ENCODE measurements at places on chromosomes 16 and 17.

- DNase-seq, result no peak
Measured at GRCh38 chr16:82510789-82511305, 115.9 kb upstream of the CDH13 start.

DNA sequence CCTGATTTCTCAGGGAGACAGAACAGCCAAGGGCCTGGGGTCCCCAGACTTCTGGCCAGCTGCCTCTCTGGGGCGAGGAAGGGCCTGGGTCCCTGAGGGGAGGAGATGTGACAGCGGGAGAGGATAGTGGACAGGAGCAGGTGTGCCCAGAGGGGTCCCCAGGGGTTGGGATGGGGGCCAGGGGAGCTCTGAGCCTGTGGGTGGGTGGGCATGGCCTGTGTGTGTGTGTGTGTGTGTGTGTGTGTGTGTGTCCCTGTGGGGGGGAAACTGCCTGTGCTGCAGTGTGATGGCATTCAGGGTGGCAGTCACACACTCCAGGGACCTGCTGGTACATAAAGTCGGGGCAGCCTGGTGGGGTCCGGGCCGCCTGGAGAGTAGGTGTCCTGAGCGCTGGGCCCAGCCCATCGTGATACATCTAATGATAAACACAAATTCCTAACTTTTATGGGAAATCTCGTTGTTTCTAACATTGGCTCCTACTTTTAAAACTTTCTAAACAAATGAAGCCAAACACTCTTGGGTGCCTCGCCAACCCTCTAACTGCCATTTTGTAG is 1.4 kb downstream of the ITGB4 start:
- no peak for DNase-seq

DNA sequence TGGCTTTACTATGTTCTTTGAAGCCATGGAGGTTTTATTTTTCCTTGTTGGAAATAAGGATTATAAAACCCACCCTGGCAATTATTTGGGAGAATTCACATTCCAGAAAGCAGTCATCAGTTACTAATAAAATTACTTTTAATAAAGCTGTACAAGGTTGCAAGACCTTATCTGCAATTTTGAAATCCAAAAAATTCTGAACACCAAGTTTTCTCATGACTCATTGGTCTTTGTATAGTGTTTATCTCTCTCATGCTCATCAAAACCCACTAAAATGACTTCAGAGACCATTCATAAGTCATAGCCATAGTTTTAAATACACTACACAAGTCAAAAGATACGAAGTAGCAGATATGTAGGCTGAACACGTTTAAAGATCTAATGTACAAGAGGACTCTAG is 6.0 kb upstream of the KRT38 start:
- DNase-seq, result no peak

- no peak for DNase-seq
Measured at GRCh38 chr16:86635176-86635876, 57.0 kb downstream of the FOXL1 start.

DNA sequence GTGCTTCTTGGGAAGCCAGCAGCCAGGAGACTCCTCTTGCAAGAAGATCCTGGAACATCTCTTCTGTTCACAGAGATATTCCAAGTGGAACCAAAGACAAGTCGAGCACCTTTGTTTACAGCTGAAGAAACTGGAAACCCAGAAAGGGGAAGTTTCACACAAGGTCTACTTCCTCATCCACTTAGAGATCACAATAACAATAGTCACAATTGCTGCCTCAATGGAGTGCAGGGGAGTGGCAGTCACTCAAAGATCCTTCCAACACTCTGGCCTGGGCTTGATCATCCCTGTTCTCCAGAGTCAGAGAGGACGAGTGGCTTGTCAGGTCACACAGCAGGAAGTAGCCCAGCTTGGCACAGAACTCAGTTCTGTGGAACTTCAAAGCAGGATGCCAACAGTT is 46.9 kb upstream of the SIAH1 start:
- DNase-seq, result no peak

DNA sequence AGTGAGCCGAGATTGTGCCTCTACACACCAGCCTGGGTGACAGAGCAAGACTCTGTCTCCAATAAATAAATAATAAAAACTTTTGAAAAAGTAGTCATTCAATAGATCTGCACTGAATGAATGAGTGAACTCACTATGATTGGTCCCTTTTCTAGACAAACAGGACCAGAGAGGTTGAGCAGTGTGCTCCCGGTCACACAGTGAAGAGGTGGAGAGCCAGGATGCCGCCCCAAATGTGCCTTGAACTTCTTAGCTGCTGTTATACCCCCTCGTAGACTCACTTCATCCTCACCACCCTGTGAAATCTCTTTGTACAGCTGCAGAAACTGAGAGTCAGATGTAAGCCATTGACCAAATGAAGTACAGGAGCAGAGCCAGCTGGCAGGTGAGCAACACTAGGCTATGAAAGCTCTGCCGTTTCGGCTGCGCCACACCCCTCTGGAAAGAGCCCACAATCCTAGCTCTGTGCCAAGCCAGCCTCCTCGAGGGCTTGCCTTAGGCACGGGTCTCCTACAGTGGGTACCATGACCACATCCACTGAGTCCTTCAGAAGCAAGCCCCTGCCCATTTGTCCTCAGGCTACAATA is 7.8 kb upstream of the KIAA0513 start:
- no peak for DNase-seq
